ENCODE measurements at places on chromosomes 7 and 10.

- DNase-seq: no peak
Observed at GRCh38 chr10:103595933-103596726, 102.6 kb downstream of the NEURL1 start.

GRCh38 chr7:158445421-158446175 is 142.0 kb downstream of the PTPRN2 start:
- no peak for DNase-seq

DNA sequence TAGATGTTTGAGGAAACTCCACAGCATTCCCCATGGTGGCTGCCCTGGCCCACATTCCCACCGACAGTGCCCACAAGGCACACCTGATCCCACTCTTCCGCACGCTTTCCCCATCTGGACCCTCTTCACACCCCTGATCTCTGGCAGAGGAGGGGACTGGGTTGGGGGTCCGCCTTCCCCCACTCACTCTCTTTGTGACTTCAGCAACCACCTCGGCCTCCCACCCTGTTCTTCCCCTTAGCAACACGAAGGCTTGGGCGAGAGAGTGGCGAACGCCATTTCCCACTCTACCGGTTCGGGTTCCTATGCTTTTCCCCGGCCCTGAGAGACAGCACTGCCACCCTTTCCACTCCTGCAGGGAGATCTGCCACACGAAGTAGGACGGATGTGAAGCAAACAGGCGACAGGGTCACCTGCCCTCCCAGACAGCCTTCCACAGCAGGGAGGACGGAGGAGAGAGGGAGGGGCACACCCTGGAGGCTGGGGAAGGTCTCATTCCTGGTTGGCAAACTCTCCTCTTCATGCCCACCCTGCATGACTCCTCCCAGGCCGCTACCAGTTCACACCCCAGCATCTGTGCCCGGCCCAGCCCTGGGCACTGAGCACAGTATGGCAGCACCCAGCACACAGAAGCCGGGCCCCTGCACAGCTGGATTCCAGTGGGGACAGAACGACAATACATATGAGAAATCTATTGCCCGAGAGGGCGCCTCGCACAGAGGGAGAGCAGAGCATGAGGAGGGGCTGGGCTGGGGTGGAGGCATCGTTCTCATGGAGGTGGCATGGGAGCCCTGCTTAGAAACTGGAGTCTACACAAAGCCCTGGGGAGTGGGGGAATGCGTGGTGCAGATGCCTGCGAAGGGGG is 93.5 kb downstream of the PAXIP1 start:
- DNase-seq: no peak

GRCh38 chr7:86745013-86745745 is 101.5 kb downstream of the GRM3 start:
- DNase-seq: no peak

GRCh38 chr7:45443263-45443662 is 130.9 kb upstream of the ADCY1 start:
- DNase-seq: no peak

DNA sequence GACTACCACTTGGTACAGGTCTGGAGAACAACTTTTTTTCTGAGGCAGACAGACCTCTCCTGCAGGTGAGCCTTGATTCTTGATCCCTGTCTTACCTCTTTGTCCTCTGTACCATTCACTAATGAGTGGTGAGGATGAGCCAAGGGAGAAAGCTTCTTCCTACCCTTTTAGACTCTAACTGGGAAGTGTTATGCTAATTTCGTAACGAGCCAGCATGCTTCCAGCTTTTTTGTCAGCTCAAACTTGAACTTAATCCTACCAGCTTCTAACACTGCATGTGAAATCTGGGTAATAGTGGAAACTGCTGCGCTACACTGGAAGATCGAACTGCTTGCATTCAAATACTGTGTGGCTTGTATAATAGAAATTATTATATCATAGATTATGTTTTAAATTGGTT is 87.0 kb downstream of the NEUROD6 start:
- DNase-seq: no peak

- peak; percentile 74 for DNase-seq
Observed at GRCh38 chr10:48306265-48306869, at the start of gene MAPK8. Gene MAPK8 (plus strand): TSS chr10:48306677. CDS start chr10:48401661, 94,984 bp downstream.

DNA sequence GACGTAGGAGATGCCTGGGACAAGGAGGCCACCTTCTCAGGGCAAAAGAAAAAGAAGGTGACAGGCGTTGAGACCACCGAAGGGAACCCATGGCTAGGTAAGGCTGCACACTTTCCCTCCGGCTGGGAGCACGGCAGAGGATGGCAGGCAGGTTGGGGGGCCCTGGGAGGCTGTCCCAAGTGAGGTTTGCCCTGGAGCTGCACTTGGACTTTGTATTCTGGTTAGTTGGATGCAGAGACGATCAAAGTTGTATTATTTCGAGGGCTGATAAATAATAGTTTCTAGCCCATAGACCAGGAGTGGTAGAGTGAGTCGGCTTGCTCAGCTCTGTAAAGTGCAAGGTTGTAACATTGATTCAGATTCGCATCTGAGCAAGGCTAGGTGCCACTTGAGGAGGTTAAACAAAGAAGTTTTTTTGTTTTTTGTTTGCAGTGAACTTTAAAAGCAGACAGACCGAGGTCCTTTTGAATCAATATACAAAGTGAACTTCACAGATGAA is 608 bp downstream of the ENTPD7 start:
- no peak for DNase-seq

DNA sequence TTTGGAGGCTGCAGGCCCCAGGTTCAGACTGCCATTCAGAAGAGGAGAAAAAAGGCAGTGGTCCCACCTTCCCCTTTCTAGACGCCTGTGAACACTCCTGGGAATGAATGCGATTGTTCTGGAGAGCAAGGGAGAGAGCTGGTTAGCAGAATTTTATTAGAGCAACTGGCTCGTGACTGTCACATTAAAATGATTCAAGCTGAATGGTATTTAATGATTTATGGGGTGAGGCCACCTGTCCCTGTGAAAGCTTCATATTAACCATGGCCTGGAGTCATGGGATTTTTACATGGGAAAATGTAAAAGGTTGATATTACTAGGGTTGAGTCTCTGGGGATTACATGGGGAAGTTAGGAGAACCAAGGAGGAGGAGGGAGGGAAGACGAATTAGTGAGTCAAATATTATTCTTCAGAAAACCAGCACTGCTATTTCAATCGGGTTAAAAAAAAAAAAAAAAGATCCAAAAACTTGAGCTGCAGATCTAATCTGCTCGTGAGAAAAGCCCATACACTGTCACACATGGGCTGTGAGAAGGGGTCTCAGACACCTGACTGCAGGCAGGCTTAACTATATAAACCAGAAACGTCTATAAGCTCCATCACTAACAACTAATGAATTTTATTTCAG is 8.3 kb downstream of the CXCL12 start:
- DNase-seq: no peak

DNA sequence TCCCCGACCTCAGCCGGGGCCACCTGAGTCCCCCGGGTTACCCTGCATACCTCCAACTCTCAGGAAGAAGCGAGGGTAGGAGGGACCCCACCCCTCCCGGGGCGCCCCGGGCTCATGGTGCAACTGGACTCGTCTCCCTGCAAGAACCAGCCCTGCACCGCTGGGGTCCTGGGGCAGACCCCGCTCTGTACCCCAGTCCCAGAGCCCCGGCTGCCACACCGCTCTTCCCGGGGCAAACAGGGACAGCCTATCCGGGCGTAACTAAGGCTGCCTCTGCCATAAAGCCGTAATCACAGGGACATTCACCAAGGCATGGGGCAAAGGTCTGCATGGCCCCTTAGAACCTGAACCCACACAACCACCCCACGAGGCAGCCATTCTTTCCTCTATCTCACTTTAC is 6.7 kb upstream of the MAFK start:
- no peak for DNase-seq

DNA sequence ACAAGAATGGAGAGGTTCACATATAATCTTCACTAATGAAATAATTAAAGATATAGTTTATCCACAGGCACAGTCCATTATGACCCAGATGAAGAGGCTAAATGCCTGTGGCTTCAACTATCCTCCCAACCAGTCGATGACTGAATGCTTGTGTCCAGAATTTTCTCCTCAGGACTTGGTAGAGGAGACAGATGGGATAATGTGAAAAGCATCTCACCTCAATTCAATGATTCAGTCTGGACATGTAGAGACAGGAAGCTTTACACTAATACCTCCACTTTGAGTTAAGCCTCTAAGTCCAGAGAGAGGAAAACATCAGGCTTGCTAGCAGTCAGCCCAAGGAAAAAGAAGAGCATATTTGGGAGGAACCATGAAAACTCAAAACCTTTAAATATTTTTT is 59.1 kb upstream of the COL1A2 start:
- no peak for DNase-seq

DNA sequence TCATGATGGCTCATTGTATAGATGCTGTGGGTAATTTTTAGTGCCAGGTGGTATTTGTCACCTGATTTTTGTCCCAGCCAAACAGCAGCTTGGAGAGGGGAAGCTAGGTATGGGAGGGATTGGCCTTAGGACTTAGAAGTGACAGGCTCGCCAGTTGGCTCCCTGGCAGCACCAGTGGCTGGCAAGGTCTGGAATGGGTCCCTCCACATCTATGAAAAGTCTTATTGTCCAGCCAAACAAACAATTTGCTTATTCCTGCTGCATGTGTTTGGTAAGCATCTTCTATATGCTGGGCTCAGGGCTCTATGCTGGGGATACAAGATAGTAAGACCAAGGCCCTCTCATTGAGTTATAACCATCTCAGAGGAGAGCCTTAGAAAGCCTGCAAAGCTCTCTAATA is 42.5 kb downstream of the SORCS3 start:
- DNase-seq: no peak

DNA sequence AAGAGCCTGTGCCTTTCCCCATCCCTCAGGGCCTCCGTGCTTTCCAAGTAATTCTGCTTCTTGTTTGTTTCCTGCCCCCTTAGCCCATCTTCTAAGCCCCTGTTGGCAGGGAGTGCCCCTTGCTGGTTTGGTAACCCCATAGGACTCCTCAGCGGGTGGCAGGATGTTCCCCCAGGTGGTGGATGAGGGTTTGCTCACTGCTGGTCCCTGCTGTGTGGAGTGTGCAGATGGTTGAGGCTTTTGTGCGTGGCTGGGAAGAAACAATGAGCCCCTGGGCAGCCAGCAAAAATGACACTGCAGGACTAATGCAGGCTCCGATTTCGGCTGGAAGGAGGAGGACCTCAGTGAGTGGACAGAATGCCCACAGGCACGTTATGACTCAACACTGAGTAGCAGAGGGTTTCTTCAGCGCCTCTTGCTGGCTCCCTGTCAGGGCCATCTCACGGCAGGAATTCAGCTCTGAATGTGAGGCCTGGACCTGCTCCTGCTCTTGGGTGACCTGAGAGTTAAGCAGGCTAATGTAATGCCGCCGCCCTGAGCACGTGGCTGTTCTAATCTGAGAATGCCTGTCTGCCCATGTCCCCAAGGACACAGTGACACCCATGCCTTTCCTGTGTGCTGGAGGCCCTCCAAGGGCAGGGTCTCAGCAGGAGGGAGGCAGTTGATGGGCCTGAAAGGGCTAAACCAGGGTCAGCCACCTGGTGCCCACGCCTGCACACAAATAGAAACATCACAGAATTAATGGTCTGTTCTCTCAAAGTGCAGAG is 16.6 kb downstream of the BAG3 start:
- DNase-seq: peak; percentile 90

GRCh38 chr7:38007096-38007495 is 86.7 kb downstream of the EPDR1 start:
- DNase-seq: no peak

- no peak for DNase-seq
Observed at GRCh38 chr10:100162696-100163095, 23.1 kb downstream of the ERLIN1 start.
